Mesangial cell (primary cell): ENCODE measurements at places on chromosomes 1 and 21. TPM values are rescaled to one million over a fixed set of nuclear protein-coding genes. Genes with fewer than 3 reads are reported as not detected.

TPTE gene
- not detected in 2 replicates for total RNA-seq

OSCP1 gene
- 7.5 and 12.0 TPM in 2 replicates for total RNA-seq

PDC gene
- total RNA-seq, result not detected in 2 replicates

IVL gene
- total RNA-seq, result not detected in 2 replicates
